ENCODE measurements at places on chromosomes 16 and 17.

DNA sequence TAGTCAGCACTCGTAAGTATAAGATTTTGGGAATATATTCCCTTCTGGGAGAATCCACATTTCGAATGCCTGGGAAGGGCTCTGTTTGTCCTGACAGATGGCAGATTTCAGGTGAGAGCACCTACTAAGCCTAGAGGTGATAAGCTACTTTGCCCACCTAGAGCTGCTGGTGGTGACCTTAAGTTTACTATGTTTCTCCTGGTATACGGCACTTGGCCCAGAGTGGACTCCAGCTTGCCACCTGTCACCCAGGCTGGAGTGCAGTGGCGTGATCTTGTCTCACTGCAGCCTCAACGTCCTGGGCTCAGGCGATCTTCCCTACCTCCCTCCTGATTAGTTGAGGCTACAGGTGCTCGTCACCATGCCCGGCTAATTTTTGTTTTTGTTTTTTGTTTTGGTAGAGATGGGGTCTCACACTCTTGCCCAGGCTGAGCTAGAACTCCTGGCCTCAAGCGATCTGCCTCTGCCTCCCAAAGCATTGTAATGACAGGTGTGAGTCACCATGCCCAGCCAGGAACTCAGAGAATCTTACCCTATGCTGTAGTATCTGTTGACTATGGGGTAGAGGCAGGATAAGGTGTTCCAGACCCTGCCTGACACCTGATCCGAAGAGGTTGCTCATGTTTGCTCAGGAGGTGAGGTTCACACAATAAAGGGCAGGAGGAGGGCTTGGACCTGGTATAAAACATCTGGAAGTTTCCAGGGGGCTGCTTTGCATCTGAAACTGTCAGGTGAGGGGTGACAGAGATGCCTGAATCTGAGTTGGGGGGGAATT is at the start of gene ZG16:
Gene ZG16 (plus strand): TSS at position 681 of the 775 bp plus-strand sequence. CDS start 1,011 bp downstream, outside the sequence.
- DNase-seq: no peak

GRCh38 chr16:68764862-68765261 is 27.8 kb downstream of the CDH1 start:
- no peak for DNase-seq

DNA sequence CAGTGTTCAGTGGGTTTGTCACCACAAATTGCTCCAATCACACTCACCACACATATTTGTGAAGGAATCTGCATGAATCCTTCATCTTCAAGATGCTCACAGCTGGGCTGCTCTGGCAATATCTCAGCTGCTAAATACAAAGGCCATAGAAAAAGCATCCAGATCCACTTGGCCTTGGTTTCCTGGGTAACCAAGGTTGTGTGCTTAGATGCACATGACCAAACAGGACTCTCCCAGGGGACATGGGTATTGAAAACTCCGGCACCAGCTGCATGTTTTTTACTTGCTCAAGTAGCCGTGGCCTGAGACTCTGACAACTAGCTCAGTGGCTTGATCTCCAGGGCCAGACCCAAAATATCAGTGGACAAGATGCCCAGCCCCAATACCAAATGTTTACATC is 131.3 kb downstream of the CBLN1 start:
- DNase-seq: no peak

DNA sequence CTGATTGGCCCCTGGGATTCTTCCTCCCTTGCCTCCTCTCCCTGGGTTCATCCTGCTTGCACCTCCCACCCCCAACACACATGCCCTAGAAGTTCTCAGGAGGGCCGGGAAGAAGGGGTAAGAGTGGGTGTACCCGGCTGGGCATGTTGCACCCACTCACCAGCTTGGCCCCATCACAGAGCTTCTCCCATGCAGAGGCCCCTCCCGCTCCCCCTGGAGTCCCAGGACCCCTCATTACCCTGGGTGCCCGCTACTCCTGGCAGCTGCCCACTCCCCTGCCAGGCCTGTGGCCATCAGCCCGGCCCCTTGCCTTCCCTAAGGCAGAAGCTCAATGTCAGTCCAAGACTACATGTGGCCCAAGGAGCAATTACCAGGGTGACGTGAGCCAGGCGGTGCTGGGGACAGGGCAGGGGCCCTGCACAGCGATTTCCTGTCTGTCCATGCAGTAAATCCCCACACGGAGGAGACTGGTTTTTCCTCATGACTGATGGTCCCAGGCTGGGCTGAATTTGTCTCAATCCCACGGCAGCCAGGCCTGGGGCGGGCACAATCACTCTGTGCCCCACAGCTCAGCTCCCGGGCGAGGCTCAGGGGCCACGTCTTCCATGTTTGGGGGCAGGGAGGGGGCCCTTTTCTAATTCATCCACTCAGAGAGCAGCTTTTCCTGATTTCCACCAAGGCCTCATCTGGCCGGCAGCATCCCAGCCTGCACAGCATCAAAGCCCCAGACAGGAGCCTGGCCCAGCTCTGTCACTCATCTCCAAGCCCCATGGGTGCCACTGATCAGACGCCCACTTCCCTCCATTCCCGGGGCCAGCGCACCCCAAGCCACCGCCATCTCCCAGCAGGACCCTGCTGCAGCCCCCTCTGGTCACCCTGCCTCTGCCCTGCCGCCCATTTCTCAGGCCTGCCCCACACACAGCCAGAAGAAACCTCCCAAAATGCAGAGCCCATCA is 234.7 kb downstream of the KATNIP start:
- DNase-seq: no peak

- DNase-seq: no peak
Measured at GRCh38 chr17:72349491-72349995, 228.7 kb downstream of the SOX9 start.

- no peak for DNase-seq
Measured at GRCh38 chr17:36933512-36934143, 3.6 kb upstream of the LHX1 start.

DNA sequence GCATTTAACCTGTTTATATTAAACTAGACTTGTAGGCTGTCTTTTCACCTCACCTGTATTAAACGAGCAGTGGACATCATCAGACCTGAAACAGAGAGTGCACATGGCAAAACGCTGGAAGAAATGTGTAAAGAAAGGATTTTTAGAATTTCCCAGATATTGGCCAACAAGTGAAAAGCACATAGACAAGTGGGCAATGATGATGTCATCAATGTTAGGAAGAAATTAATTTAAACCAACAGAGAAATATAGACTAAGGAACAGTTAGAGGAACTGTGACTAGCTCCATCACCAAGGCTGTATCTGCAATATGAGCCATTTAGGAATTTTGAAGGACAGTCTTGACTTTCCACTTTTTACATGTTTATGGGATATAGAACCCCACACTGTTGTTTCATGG is 67.1 kb upstream of the SLC12A3 start:
- no peak for DNase-seq

- DNase-seq: no peak
Measured at GRCh38 chr17:72030067-72030899, 90.5 kb upstream of the SOX9 start.

- no peak for DNase-seq
Measured at GRCh38 chr17:14331982-14332298, 31.1 kb downstream of the HS3ST3B1 start.

GRCh38 chr16:2092866-2093265 is 42.8 kb downstream of the PKD1 start:
- DNase-seq: no peak

GRCh38 chr16:49961089-49961488 is 63.9 kb upstream of the CNEP1R1 start:
- DNase-seq: peak; percentile 82

- no peak for DNase-seq
Measured at GRCh38 chr17:80746262-80746935, 201.8 kb downstream of the RPTOR start.

GRCh38 chr17:44382917-44383316 is 6.5 kb downstream of the ITGA2B start:
- no peak for DNase-seq

- DNase-seq: peak; percentile 9
Measured at GRCh38 chr16:71930013-71930563, 34.8 kb downstream of the IST1 start.

DNA sequence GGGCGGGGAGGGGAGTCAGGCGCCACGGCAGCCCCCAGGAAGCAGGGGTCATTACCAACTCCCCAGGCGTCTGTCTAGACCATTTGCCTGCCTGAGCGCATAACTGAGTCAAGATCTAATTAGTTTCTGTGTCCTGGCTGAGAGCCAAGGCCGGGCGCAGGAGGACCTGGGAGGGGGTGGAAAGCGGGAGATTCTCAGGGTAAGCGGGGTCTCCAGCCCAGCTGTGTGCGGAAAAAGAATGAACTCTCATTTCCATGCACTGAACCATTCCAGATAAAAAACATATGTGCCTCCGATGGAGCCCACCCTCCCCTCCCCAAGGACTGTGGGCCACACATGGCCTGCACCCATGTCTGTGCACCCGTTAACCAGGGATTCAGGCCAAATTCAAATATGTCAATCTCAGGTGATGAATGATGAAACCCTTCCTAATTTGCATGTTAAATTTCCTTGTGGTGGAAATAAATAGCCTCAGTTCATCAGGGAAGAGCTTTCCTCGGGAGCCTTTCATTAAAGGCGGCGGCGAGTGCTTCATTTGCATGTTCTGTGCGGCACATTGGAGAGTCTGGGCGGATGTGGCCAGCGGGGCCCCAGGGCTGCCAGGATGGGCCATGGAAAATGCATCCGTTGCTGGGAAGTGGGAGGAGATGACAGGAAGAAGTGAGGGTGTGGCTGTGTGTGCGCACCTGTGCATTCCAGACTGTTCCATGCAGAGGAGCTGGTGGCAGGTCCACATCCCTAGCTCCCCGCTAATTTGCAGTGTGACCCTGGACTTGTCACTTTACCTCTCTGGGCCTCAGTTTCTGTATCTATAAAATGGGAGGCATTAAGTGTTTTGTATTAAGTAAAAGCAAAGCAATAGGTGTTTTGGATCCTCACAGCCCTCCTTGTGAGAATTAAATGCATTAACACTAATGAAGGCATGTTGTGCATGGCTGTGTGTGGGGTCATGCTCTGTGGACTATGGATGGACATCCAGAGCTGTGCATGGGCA is 151.1 kb downstream of the SDK2 start:
- DNase-seq: peak; percentile 24

GRCh38 chr16:14070555-14070876 is 603 bp upstream of the MRTFB start:
- peak; percentile 4 for DNase-seq

DNA sequence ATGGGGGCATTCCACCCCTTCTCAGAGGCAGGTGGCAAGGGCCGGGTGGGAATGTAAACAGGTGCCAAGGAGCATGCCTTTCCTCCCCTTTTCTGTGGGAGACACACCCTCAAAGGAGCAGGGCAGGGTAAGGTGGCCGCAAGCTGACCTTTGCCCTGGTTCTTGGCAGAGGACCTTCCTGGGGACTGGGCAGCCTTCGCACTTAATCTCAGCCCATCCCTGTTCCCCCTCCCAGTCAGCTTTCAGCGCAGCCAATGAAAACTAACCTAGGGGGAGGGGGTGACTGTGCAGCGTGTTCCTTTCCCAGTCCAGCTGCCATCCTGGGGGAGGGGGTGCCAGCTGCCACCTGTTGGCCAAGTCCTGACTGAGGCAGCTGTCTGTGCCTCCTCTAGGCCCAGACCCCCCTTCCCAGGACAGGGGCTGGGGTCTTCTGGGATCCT is 2.8 kb downstream of the TRAF4 start:
- DNase-seq: peak; percentile 71

DNA sequence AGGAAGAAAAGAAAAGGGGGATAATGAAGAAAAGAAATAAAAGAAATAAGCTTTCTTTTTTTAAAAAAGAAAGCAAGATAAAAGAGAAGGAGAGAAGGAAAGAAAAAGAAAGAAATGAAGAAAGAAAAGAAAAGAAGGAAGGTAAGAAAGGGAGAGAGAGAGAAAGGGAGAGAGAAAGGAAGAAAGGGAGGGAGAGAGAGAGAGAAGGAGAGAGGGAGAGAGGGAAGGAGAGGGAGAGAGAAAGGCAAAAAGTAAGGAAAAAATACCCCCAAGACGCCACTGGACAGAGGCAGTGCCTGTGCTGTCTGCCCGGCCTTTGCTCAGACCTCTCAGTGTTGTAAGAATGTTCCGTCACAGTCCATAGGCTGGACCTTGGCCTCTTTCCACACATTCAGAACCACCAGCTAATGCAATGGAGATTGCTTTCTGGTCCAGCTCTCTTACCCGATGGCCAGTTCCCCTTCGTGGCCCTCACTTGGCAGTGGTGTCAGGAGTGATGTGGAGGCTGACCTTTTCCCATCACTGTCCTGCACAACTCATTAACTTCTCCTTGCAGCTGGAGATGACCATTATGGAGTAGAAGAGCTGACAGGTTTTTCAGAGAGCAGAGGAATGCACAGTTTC is 14.3 kb upstream of the HNF1B start:
- no peak for DNase-seq

DNA sequence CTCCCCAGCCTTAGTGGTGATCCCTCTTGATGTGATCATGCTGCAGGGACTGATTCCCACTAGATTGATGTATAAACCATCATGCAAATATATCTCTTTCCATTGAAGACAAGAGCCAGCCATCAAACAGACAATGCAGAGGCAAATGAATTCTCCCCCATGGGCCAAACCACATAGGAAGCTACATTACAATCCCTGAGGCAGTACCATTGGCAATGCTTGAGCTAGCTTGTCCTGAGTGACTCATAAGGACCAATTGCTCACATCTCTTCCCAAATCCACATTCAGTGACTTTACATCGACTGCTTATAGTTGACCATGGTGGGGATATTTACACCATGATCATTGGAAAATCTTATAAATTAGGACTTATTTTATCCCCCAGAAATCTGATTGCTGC is 242.2 kb downstream of the SHISA9 start:
- DNase-seq: peak; percentile 47

DNA sequence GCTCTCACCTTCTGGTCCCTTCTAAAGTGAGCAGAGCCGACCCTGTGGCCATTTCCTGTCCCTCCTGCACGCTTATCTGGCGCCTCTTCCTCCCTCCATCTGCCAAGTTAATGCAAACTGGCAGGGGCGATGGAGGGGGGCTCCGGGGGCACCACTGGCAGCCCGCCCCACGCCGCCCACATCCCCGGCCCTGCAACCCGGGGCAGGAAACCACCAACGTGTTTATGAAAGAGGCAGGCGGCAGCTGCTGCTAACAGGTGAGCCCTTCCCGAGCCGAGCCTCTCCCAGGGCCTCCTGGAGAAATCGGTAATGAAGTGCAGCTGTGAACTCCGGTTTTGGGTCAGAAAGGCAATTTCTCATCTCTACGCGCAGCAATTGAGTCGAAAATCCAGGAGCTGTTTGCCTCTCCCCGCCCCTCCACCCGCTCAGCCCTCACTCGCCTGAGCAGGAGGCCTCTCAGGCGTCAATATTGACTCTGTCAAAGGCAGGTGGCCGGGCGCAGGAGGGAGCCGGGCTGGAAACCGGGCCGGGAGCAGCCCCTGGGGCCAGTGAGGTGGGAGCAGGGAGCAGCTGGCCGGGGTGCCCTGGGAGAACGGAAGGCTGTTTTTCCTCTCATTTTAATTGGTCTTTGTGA is 164.4 kb upstream of the GSE1 start:
- DNase-seq: no peak

DNA sequence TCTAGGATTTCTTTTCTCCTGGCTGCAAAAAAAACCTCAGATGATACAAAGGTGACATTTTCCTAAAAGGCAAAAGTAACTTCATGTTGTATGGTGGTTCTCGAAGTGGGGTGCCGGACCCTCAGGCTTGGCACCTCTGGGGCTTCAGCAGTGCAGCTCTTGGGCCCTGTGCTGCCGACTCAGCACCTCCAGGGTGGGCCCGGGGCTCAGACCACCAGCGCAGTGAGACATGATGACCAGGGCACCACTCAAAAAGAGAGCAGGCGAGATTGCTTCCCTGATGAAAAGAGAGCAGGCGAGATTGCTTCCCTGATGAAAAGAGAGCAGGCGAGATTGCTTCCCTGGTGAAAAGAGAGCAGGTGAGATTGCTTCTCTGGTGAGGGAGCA is 98.7 kb upstream of the ZNF750 start:
- DNase-seq: no peak
